Kidney tubule cell (primary cell): ENCODE measurements at places on chromosomes 5 and 9.
A peak's percentile ranks its signal among the peaks of the same experiment; 100 is the strongest.

- no peak for DNase-seq
These were observed 183.1 kb downstream of the TRIO start for GRCh38 chr5:14326035-14326903.

DNA sequence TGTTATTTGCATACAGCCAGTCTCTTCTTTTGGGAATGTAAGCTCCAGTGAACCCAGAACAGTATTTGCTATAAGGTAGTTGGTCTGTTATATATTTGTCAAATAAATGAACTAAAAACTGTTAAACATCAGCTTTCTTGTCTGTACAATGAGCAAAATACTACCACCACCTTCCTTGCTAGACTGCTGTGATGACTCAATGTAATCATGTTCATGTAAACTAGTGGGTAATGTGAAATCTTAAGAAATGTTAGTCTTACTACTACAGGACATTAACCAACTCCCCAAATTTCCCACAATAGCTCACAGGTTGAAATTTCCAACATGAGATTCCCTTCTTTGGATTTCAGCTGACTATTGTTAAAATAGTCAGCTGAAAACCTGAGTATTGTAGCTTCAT lies 176.1 kb downstream of the TRPM3 start:
- DNase-seq, result no peak

DNA sequence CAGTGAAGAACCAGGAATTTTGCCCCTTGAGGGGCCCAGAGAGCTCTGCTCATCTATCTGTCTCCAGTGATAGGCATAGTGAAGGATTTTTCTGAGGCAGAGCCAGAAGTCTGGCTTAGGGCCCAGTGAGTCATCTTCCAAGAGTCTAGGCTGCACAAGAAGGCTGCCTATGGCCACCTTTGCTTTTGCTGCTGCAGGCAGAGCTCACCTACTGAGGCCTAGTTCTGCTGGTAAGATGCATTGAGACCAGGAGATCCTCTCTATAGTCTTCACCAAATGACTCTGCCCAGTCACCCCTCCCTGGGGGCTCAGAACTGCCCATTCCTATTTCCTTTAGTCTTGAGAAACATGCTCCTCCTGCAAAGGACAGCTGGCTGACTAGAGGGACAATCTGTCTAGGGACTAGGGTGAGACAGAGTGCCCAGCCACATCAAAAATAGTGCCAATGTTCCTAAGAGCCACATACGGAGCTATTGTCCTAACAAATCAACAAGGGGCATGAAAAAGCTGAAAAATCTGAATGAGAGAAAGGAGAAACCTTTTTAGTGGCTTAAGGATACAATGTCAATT lies 40.3 kb upstream of the CDKN2AIPNL start:
- DNase-seq, result peak; percentile 74

- no peak for DNase-seq
These were observed 54.9 kb downstream of the USP20 start for GRCh38 chr9:129889941-129890717.

- no peak for DNase-seq
These were observed 22.1 kb downstream of the IQGAP2 start for GRCh38 chr5:76425146-76425545.

GRCh38 chr9:78218890-78219289 lies 17.0 kb upstream of the CEP78 start:
- DNase-seq, result no peak

GRCh38 chr9:95171596-95171995 lies 145.9 kb downstream of the FANCC start:
- no peak for DNase-seq

DNA sequence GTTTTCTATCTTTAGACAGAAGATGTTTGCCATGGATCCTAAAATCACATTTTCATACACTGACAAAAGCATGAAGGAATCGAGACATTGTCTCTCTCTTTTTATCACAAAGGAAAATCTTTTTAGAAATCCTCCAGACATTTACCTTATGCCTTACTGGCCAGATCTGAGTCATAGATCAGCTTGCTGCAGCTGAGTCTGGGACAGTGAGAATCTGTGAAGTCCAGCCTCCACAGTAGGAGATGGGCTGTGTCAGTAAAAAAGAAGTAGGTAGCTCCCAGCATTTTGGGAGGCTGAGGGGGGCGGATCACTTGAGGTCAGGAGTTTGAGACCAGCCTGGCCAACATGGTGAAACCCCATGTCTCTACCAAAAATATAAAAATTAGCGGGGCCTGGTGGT lies 333.4 kb upstream of the ZNF462 start:
- DNase-seq, result no peak

GRCh38 chr9:126117631-126118030 lies 209.0 kb upstream of the MVB12B start:
- DNase-seq, result no peak

- no peak for DNase-seq
These were observed 79.0 kb downstream of the TAF11L14 start for GRCh38 chr5:17713301-17713700.

GRCh38 chr9:130137081-130137640 lies 35.0 kb upstream of the NCS1 start:
- DNase-seq, result no peak

DNA sequence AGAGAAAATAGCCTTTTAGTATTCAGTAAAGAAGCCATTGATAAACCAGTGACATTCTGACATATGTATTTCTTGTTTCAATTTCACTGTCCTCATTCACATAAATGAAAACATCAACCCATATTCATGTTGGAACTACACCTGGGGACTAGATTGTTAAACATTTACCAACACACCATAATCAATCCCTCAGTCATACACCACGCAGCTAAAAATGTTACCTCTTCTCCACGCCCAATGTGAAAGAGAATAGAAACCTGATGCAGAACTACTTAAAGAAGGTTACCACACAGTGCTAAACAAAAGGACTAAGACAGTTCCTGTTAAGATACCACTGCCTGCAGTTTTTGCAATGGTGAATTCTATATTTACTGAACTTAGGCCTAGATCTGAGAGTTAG lies 518.9 kb downstream of the PRELID2 start:
- no peak for DNase-seq

- DNase-seq, result peak; percentile 22
These were observed 41.6 kb upstream of the ZBTB43 start for GRCh38 chr9:126763130-126763764.

DNA sequence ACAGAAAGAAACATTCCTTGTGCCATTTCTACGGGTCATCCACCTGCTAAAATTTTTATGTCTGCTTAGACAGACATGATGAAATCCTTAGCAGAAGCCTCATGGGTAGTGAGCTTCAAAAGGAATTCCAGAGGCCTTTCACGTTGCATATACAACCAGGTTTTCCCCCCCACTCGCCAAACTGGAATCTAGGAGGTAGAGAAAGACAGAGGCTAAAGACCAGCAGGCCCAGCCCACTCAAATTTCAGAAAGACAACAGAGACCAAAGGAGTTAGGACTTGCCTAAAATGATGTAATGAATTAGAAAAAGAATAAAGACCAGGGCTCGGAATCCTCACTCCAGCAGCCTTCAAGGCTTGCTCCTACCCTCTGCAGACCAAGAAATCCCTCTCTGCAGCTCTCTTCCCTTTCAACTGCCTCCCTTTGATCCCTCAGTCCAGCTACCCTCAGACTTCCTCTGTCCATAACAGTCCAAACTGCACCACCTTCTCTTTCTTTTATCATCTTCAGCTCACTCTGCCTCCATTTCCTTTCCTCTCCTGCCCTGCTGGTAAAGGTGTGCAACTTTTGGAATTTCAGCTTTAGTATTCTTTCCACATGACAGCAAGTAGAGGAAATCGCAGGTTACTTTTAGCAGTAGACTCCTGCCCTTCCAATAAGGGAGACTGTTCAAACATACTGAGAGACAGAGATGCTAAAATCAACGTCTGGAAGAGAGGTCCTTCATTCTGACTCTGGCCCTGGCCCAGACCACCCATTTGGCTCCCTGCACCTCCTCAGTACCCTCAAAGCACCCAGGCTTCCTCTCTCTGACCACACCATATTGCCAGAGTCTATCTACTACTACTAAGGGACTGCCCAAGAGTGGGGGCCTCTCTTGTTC lies 8.9 kb downstream of the B4GALT1 start:
- DNase-seq, result peak; percentile 47

GRCh38 chr5:158413122-158413680 lies 554.3 kb upstream of the CLINT1 start:
- no peak for DNase-seq

DNA sequence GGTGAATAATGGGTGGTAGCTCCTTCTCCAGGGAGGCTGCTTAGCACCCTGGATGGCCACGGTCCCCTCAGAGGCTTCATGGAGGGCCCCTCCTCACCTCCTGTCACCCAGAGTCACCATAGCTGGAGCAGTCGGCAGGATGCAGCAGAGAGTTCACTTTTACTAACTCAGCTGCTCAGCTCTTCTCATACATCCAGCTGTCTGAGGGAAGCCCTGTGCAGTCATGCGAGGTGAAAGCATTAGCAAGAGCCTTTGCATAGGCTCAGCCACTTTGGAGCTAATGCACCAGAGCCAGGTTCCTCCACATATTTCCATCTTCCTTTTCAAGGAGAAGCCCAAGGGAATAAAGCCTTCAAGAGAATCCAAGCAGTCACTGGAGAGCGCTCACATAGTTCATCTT lies 499.2 kb downstream of the BNC2 start:
- peak; percentile 71 for DNase-seq

GRCh38 chr5:167294882-167295680 lies 996.4 kb upstream of the WWC1 start:
- DNase-seq, result peak; percentile 90

DNA sequence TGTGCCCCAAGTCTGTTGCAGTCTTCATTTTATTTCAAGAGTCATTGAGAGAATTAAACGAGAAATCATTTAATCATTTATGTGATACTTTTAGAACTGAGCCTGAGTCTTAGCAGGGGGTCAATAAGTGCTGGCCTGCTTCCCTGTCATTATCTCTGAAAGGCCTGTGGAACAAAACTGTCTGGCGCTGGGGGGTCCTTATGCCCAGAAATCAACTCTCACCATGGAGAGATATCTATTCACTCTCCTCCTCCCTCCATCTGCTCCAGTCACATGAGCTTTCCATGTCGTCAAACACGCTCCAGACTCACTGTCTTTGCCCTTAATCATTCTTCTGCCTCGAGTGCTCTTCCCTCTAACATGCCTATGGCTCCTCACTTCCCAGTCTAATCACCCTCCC lies 136.8 kb downstream of the ESM1 start:
- DNase-seq, result no peak

DNA sequence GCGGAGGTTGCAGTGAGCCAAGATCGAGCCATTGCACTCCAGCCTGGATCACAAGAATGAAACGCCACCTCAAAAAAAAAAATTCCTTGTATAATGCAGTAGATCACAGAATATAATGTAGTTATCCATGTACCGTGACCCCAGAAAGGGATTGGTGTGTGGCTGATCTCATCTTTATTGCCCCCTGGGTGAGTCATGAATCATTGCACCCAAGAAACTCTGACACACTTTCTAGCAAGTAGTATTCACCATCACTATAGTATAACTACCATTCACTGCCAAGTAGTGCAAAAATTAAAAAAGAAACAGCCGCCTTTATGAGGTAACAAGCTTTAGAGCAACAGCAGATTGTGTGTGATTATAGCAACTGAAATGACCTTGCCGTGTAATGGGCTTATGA lies 23.7 kb upstream of the ANKH start:
- DNase-seq, result no peak

DNA sequence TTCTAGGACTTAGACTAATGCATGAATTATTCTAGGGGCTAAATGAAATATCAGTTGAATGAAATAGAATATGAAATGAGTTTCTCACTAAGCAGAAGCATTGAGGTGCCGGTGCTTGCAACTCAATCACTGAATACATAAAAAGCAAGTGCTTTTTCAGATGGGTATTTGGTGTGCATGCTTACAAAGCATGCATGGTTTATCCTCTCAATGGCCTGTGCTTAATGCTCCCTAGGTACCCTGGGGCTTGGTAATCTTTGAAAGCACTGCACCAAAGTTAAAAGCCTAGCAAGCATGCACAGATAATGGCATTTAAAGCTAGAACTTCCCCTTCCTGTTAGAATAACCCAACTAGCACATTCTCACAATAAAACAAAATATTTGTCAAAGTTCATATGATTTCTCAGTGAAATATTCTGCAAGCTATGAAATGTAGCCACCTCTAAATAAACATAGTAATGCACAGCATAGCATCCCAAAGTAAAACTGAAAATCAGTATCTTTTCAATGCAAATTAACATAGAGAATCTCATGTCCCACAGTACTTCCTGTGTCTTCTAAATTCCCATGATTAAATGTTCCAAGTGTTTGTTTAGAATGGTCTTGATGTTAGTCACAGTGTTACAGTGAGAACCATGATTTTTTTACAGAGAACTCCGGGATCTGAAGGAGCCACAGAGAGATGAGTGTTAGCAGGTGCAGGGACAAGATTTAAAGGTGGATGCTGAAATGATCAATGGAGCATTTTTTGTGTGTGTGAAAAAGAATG lies 143.4 kb upstream of the CDH6 start:
- DNase-seq, result peak; percentile 44

GRCh38 chr9:34783951-34784487 lies 74.1 kb upstream of the CCL21 start:
- DNase-seq, result no peak

DNA sequence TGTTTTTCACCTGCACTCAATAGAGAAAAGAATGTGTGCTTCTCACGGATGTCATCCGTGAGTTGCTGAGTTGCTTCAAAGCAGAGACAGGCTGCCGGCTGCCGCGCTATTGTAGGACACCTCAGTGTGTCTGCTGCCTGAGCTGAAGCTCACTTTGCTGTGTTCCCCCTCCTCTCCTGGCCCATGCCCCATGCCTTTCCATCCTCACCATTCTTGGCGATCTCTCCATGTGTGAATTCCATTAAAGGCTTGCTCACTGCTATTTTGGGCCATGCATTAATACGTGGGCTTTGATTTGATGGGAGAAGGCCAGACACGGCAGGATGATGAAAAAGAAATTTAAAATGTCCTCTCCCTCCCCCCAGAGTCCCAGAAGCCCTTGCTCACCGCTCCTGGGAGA lies 14.5 kb downstream of the ADAM19 start:
- DNase-seq, result no peak

- DNase-seq, result no peak
These were observed 437.7 kb upstream of the KLF4 start for GRCh38 chr9:107927276-107927675.

DNA sequence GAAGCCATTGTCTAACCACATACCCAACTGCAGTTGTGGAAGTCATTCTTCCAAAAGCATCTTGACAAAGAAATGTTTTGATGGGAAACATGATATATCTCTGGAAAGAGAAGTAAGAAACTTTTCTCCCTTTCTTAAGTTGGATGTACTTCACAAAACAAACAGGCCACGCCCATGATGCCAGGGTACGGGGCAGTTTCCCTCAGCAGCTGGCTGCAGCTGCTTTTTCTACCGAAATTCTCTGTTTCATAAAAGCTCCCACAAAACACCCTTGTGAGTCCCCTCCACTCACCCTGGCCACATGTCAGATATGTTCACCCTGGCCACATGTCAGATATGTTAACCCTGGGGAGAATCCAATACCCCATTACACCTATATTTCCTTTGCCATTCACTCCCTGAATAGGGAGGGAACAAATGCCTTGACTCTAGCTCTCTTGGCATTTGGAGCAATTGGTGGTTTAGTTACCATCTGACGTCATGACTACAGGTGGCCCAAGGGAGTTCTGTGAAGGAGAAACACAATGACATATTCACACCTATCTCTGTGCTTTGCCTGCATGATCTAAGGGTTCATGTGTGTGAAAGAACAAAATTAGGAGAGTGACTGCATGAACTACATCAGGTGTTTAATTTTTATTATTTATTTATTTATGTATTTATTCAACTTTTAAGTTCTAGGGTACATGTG lies 103.0 kb downstream of the AOPEP start:
- no peak for DNase-seq

GRCh38 chr5:143707806-143708205 lies 104.2 kb upstream of the HMHB1 start:
- no peak for DNase-seq

- DNase-seq, result no peak
These were observed 47.5 kb downstream of the VPS13A start for GRCh38 chr9:77224746-77225312.

- no peak for DNase-seq
These were observed 124.1 kb upstream of the ADRA1B start for GRCh38 chr5:159792180-159792579.
